ENCODE measurements at places on chromosomes 2 and 18.
A peak's percentile ranks its signal among the peaks of the same experiment; 100 is the strongest.

GRCh38 chr2:32931519-32931918 lies 15.2 kb upstream of the LTBP1 start:
- DNase-seq = no peak

DNA sequence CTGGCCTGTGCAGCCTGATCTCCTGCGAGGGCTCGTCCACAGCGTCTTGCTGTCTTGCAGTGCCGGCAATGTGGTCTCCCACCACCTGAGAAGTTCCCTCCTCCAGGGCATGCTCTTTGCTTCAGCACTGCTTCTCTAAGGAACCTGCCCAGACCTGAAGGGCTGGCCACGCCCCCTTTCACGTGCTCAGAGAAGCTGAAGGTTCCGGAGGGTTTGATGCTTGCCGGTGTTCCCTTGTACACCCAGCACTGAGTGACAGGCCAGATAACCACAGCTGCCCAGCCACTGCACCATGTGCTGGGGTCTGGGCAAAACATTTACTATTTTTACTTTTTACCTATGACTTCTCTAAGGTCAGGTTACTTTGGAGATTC lies 1.7 kb upstream of the POLR2D start:
- DNase-seq = peak; percentile 58

- no peak for DNase-seq
Observed at GRCh38 chr2:9388199-9388681, 35.1 kb downstream of the ITGB1BP1 start.

- no peak for DNase-seq
Observed at GRCh38 chr2:158388159-158388558, 68.4 kb downstream of the CCDC148 start.

DNA sequence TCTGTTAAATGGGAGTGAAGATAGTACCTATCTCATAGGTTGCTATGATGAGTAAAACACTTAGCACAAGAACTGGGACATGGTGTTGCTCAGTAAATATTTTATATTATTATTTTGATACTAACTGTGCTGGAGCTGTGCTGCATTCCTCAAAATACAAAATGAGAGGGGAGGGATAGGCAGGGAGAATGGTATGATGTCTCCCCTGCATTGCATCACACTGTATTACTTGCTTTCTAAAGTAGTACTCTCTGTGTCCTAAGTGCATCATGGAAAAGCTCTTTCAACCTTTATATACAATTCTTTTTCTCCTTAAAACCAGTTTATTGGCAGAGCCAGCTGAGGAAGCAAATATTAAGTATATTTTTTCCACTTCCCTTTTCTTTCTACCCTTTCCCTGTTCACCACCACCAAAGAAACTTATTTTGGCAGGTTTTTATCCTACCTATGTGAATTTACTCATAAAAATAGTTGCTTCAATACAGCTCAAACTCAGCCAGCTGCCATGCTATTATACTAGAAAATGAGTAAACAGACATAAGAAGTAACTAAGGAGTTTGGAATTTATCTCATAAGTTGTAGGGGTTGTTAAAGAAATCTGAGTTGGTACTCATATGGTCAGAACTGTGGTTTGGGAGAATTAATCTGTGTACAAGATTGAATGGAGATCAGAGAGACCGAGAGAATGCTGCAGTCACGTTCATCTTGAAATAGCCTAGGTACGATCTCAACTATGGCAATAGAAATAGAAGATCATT lies 60.3 kb downstream of the EHBP1 start:
- DNase-seq = no peak

DNA sequence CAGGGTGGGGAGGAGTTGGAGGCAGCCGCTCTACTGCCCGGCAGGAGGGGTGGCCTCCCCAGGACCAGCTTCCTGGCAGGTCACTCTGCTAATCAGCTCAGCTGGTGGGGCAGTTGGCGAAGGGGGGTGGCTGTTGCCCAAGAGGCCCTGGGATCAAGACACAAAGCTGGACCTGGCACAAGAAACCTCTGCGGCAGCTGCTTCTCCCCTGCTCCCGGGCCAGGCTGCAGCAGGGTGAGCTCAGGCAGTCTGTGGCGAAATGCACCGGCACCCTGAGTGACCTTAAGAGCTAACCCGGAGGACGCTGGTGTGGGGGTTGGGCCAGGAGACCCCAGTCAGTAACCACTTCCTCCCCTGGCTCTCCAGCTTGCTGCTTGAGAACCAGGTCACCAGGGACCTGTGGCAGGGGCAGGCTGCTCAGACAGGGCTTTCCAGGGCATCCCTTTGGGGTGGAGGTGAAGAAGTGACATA lies 31.1 kb downstream of the TOGARAM2 start:
- no peak for DNase-seq

GRCh38 chr2:121501554-121501953 lies 29.1 kb upstream of the RNU4ATAC start:
- no peak for DNase-seq

DNA sequence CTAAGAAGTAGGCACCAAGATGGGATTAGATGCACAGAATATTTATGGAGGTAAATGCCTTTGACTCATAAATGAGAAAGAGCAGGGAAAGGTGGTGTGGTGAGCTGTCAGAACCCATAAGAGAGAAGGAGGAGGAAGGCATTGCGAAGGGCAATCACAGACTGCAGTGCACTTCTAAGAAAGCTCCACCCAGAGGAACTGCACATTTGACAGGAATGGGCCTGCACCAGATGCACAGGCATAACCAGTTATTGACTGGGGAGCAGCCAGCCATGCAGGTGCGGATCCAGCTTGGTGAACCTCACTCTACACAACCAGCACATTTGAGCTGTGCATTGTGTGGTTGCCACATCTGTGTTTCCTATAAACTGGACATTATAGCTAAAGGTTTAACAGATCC lies 62.2 kb upstream of the L3MBTL4 start:
- no peak for DNase-seq

DNA sequence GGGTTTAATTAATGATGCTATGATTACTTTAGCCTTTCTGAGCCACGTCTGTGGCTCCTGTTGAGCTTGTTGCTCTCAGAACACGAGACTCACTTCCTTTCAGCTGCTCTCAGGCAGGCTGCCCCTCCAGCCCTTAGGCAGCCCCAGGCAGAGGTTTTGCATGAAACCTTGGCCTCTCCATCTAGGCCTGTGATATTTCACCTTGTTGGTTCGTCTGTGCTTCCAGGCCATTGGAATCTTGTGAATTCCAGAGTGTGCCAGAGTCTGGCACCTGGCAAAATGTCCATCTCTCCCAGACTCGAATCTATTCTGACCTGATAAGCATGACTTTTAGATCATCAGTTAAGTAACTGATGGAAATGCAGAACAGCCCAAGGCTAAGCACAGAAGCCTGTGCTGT lies 254.1 kb downstream of the LOXHD1 start:
- no peak for DNase-seq

- no peak for DNase-seq
Observed at GRCh38 chr2:224954980-224955379, 87.3 kb downstream of the DOCK10 start.

DNA sequence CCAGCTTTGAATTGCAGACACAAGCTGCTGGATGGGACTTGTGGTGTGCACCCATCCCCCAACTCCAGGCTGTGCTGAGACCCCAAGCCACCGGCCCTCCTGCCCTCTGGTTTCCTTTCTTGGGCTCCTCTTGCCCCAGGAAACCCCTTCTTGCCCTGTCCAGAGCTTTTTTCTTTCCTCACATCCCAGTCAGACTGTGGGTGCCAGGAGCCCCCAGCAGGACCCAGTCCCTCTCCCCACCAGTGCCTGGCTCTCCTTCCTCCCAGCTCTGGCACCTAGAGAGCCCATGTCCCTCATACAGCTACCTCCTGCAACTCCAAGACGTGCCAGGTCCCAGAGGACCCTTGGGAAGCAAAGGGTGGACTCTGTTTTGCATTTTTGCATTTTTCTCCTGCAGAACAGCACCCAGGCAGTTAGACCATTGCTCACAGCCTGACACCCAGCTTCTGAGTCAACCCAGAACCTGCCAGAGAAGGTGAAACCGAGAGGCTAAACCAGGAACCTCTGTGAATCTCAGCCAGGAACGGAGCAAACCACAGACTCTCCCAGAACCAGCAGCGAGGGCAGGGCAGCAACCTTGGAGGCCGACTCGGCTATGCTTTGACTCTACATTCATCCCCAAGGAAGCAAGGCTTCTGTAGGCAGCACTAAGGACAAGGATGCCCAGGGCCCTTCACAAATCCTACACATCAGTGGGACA lies 221.1 kb downstream of the ANAPC1 start:
- no peak for DNase-seq

DNA sequence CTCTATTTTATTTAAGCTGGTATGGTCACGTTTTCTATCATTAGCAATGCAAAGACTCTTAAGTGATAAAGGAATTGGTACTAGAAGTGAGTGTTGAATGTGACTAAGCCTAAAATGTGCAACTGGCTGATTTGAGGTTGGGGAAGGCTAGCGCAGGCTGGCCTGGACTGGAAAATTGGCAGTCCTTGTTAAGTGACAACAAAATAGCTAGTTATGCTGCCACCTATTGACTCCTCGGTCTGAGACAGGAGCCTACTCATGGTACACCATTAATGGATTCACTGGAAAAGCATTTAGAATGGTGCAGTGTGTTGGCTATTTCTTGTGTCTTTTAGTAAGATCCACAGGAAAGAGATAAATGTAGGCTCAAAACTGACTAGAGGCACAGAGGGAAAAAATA lies 5.7 kb upstream of the WIPF1 start:
- peak; percentile 51 for DNase-seq

GRCh38 chr2:156580501-156580900 lies 144.3 kb downstream of the GPD2 start:
- no peak for DNase-seq

GRCh38 chr18:44186001-44186400 lies 494.7 kb upstream of the SETBP1 start:
- no peak for DNase-seq

DNA sequence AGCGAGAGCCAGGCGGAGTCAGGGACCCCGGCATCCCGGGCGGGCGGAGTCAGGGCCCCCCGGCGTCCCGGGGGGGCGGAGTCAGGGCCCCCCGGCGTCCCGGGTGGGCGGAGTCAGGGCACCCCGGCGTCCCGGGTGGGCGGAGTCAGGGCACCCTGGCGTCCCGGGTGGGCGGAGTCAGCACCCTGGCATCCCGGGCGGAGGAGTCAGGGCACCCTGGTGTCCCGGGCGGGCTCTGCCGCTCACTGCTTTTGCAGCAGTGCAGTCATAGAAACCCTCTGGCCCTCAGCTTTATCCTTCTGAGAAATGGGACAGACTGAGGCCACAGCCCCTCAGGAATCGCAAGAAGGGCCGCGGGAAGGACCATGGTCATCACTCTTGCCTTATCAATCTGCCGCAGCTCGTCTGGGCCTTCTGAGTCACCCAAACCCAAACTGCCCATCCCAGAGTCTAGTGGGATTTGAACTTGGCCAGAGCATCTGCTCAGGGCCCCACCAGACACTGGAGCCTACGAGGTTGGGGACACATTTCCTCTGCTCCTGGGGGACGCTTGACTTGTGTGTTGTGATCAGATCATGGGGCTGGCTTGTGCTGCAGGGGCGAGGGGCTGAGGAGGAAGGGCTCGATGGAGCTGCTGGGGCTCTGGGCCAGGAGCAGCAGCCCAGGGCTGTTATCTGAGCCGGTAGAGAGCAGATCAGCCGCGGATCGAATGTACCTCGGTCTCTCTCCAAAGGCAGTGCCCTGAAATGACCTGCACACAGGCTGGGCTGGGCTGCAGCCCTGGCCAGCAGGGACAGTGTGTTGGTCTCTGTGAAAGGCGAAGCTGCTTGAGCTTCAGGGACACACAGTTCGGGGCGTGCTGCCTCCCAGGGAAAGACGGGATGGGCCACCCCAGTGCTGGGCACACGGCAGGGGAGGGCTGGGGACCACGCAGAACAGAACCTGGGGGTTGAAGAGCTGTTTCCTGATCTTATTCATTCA lies 290.1 kb upstream of the HDAC4 start:
- DNase-seq = no peak

Data from effector CD4-positive, alpha-beta T cell (primary cell).